ENCODE measurements at places on chromosomes 2 and 18.

GRCh38 chr2:106839849-106840595 lies 45.9 kb downstream of the ST6GAL2 start:
- DNase-seq: no peak

- DNase-seq: no peak
These were observed 142.7 kb downstream of the PRKCE start for GRCh38 chr2:45794134-45794617.

GRCh38 chr2:187379869-187380268 lies 68.2 kb downstream of the CALCRL start:
- no peak for DNase-seq

- no peak for DNase-seq
These were observed 47.3 kb upstream of the C1D start for GRCh38 chr2:68110102-68110501.

- no peak for DNase-seq
These were observed 506.8 kb upstream of the ZEB2 start for GRCh38 chr2:145026456-145027455.

DNA sequence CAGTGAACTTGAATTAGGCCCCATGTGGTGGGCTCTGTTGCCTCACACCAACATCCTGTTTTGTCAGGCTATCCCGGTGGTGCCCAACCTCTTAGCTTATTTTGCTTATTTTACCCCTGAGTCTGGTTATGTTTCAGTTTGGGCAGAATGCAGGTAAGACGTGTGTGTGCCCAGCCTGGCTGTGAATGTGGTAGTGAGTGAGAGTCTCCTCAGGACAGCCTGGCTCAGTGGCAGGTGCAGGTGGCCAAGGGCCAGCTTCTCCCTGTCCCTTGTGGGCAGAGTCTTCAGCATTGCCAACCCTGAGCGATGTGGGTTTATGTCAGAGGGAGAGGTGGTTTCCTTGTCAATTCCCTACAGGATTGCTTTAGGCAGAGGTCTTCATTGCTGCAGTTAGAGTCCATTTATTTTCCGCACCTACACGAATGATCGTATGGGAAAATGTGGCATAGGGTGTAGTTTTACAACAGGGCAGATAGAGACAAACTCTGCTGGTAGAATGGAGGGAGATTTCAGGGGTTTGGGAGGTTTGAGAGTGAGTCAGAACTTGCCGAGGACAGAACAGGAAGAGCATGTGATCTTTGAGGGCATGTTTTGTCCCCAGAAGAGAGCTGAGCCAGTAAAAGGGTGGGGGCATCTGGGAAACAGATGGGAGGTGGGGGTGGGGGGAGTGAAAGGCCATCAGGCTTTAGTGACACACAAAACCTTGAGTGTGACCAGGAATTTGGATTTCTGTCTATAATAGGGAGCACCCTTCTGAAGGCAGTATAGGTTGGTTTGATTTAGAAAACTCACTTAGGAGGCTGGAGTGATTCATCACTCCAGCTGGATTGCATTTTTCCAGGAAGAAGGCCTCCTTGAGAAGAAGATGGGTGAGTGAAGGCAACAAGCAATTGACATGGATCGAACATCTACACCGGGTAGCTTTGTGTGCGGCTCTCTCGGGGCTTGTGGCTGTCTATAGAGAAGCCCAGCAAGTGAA lies 156.2 kb upstream of the CELF4 start:
- no peak for DNase-seq

DNA sequence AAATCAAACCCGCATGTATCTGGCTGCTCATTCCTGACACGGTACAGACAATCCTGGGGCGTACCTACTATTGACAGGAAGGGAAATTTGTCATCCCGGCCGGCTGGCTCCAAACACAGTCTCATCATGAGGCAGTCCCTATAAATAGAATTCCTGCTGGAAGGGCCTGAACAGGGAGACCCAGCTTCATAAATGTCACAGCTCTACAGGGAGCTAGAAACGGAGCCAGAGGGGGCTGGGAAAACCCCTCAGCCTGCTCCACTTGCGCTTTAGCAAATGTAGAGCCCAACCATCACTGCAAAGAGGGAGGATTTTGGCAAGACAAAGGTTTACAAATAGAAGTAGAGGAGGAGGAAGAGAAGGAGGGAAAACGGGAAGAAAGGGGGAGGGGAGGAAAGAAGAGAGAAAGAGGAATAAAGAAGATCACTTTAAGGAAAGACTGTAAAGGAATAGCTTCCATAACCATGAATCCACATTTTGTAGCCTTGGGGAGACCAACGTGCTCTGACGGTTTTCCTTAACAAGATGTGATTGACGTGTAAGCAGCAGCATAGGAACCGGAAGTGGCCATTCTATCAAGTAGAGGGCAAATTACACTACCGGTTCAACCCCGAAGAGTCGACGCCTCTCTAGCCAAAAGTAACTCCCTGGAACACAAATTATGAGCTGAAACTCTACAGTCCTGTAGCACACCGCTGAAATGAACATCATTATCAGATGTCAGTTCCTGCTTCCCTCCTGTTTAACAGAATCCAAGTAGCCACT lies 56.8 kb upstream of the TTN start:
- no peak for DNase-seq

- DNase-seq: no peak
These were observed 7.3 kb upstream of the TPO start for GRCh38 chr2:1405967-1406366.

DNA sequence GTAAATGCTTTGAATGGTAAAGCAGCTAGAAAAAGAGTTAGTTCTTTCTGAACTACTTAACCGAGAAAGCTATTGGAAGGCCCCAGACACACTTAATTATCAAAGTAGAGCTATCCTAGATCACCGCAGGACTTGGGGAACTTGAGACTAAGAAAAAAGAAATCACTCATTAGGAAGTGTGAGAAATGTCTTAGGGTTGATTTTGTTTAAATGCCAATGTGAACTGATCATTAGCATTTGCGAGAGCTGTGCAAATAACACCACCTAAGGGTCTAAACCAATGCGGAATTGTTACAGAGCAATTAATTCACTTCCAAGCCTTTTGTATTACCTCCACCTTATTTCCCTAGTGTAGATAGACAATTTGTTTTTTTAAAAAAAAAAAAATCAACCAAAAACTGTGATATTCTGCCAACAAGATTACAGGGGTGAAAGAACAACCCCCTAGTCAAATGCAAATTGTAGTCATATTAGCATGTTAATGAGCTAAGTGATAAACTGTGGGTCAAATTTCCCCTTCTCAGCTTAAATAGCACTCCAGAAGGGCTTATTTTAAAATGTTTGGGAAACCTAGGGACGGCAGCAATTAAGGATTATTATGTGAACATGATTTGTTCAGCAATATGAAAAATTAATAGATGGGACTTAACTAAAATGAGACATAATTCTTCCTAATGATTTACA lies 246.2 kb upstream of the STON1 start:
- DNase-seq: no peak

Measured in GM20000 (cell line).